ENCODE measurements at places on chromosomes 11 and 22.

DNA sequence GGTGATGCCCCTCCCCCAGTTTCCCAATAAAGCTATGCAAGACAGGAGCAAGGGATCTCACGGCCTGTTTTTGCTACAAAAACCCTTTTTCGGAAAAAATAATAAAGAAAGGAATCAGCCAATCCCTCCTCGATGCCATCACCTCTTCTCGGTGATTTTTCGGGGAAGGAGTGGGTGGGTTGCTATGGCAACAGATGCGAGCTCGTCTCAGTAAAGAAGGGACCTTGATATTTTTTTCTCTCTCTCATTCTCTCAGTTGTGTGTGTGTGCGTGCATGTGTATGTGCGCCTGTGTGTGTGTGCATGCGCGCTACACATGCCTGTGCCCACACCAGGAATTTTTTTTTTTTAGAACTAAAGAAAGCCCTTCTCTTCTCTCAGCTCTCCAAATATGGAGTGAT lies 3.8 kb upstream of the NPAS4 start:
- DNase-seq, result no peak

DNA sequence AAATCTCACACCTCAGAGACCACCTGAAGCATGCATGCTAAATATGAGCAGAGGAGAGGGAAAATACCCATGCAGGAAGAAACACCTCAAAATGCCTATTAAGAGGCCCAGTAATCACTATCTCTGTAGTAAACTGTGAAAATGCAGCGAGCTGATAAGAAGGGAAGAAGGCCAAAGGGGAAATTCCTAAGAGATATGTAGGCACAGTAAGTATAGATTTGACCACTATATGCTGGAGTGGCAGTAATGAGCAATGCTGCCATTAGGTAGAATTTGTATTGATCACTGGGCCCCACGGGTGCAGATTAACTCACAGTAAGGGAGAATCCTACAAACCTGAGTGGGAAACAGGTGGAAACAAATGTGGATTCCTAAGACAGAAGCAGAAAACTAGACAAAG lies 1813.1 kb upstream of the RAG2 start:
- no peak for DNase-seq

DNA sequence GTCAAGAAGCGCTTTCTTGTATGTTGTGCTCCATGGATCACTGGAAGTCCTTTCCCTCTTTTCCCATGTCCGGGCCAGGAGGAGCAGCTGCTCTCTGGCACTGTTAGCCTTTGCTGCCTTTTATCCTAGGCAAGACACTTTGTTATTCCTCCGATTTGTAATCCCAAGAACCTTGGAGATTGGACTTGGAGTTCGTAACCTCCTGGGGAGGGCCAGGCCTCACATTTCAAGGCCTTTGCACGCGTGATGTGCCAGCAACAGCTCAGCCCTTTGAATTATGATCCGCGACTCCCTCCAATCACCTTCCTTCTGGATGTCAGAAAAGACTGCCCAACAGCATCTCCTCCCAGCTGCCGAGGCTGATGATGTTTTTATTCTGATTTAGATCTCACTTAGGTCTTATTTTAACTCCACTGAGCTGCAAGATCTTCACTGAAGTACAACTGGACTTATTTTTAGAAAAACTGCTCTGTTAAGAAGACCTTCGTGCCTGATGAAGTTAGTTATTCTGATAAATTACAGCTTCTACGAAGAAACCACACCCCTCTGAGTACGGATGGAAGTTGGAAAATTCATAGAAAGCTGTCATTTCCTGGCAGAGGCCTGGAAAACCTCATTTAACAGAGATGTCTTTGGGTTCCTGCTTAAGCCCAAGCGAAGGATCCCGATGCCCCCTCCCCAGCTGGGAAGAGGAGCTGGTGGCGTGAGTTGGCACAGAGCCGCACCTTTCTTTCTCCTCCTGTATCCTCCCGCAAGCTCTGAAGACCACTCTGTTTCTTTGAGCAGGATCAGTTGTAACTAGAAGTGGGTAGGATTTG lies 62.4 kb downstream of the PARVB start:
- DNase-seq, result peak; percentile 41

GRCh38 chr11:20158597-20159257 lies 1.5 kb downstream of the DBX1 start:
- DNase-seq, result peak; percentile 89

GRCh38 chr11:130070109-130070845 lies 583 bp downstream of the APLP2 start:
- peak; percentile 69 for DNase-seq

DNA sequence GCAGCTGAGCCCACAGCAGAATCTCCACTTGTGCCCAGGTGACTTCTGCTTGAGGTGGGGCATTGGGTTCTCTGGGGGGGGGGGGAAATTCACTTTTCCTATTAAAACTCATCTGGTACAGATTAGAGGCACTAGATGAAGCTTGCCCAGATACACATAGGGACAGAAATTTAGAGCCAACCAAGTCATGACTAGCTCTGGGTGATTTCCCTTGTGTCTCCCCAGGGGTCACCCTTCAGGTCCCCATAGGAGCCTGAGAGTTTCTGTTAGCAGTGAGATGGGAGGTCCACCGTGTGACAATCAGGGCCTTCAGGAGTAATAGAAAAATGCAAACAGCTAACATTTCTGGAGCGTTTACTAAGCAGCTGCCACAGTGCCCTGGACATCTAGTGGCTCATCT lies 77.0 kb downstream of the NAT10 start:
- no peak for DNase-seq

GRCh38 chr22:46974631-46975585 lies 212.5 kb downstream of the TBC1D22A start:
- DNase-seq, result no peak

DNA sequence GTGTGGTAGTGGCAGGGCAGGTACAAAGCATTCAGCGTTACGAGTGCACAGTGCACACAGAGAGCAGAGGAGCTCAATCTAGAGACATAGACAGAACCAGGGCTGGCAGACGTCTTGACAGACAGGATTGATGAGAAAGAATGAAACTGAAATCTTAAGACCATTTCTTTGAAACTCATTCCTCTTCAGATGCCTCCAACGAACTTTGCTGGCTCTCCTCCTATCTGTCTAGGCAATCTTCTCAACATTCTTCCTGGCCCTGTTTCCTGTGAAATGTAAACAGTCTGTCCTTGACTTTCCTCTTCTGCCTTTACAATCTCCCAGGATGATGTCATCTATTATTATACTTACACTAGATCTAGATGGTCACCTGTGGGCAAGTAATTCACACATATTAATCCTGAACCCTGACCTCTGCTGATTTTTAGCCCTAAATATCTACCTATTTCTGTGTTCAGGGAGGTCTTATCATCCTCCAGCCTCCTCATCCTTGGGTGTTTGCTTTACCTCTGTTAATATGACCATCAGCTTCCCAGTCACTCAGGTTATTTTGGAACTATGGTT lies 119.5 kb downstream of the ENTHD1 start:
- DNase-seq, result no peak

DNA sequence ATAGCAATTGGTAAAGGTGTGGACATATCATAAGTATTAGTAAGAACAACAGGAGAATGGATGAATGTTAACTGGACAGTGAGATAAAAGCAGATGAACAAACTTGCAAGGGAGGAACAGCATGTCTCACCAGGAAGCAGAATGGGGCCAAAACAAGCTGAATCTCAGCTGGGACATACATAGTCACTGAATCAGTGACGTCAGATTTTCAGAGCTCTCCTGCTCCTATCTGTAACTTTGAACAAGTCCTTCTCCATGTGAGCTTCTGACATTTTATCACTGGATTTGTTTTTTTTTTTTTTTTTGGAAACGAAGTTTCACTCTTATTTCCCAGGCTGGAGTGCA lies 118.7 kb downstream of the BBOX1 start:
- DNase-seq, result no peak

DNA sequence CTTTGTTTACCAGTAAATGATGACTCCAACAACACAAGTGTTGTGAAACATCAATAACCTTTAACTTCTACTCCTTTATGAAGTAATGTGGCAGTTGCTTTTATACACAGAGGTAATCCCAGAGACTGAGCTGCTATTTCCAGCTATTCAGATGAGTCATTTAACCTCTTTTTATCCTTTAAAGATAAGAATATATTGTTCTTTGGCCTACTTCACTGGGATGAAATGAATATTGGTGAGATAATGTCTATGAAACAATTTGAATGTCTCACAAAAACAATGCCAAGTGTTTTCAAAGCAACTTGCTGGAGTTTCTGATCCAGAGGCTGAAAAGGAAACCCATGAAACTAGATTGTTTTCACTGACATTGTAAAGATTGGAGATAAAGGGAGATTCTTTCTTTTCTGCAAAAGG lies 564.4 kb upstream of the LUZP2 start:
- DNase-seq, result peak; percentile 30

DNA sequence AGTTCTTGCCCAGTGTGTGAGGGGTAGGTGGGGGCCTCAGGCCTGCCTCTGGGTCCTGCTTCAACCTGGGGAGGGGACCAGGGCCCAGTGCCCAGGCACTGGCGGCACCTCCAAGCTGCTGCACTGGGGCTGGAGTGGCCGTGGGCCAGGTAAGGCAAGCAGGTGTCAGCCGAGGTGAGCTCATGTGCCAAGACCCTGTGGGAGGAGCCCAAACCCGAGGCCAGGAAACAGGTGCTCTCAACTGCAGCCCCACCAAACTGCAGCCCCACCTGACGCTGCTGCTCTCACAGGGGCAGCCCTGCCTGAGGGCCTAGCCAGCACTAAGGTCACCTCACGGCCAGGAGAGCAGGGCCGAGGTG lies 18.1 kb upstream of the GNB1L start:
- no peak for DNase-seq

- no peak for DNase-seq
These were observed 240.8 kb upstream of the MTNR1B start for GRCh38 chr11:92728628-92729027.

Measured in astrocyte of the hippocampus (primary cell).